ENCODE measurements at places on chromosomes 2 and 18.

DNA sequence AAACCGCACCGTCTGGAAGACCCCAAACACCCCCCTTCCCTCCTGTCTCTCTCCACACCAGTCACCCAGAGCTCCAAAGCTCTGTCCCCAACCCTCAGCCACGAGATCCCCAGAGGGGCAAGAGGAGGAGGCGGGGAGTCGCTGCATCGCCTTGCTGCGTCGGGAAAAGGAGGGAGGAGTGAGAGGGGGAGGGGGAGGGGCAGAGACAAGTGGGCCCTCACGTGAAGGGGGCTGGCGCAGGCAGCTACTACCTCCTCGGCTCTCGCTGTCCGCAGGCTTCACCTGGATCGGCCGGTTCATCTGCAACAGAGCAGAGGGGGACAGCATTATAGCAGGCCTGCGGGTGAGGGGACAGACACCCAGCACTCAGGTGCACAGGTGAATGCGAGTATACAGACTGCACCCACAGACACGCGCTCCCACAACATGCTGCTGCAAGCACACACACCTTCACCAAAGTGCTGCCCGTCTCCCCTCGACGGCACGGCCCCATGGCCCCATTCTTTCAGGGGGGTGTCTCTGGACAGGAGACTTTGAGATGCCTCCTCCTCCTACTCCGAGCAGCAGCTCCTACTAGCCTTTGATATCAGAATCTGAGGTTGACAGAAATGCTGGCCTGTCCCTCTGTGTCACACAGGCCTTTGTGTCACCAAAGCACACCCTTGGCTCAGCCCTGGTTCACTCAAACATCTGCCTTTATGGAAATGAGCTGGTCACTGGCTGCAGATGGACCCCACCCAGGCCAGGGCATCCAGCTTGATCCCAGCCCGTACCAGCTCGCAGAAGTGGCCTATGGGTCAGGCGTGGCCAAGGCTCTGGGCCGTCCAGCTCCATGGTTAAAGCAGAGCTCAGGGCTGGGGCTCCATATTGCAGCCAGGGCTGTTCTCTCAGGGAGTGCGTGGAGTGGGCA, 243.8 kb downstream of the CELF4 start:
- DNase-seq: no peak

DNA sequence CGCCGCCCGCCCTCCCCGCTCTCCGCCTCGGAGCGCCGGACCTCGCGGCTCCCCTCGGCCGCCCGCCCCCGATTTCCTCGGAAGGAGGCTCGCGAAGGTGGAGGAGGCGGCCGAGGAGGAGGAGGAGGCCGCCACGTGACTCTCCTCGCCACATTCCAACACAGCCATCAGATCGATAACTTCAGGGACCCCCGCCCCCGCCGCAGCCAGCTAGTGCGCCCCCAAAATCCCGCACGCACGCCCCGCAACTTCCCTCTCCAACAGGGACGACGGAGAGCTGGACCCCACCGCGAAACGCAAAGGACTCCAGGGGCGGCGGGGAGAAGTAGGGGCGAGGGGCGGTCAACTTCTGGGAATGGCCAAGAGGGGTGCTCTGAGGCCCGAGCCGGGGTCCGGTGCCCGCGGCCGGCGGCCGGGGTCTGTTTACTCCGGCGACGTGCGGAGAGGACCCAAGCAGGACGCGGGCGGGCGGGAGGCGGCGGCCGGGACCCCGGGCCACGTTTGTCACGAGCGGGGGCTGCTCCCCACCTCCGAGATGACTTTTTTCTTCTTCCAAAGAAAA, 2.0 kb downstream of the ZNF521 start:
- no peak for DNase-seq

DNA sequence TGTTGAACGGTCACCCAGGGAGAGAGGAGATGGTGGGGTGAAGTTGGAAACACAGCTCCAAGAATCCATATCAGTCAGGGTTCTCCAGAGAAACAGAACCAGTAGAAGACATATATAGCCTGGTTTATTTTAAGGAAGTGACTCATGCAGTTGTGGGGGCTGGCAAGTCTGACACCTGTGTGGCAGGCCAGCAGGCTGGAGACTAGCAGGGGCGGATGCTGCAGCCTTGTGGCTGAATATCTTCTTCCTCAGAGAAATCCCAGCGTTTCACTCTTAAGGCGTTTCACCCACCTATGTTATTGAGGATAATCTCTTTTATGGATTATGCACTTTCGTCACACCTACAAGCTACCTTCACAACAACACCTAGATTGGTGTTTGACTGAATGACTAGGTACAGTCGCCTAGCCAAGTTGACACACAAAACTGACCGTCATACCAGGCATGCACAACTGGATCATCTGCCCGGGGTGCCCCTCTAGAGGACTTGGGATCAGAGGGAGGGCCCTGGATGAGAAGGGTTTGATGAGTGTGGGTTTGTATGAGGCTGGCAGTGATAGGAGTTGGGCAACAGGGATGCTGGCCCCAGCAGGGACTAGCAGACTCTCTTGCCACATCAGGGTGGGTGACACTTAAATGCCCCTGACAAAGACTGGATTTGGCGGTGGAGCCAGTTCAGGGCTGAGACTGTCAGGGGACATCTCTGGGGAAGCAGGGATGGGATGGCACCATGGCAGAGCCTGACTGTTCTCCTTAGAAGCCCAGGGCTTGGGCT, 23.4 kb downstream of the MROH2A start:
- DNase-seq: no peak

- DNase-seq: no peak
These were observed 115.4 kb downstream of the ACTR3 start for GRCh38 chr2:114005110-114005783.

DNA sequence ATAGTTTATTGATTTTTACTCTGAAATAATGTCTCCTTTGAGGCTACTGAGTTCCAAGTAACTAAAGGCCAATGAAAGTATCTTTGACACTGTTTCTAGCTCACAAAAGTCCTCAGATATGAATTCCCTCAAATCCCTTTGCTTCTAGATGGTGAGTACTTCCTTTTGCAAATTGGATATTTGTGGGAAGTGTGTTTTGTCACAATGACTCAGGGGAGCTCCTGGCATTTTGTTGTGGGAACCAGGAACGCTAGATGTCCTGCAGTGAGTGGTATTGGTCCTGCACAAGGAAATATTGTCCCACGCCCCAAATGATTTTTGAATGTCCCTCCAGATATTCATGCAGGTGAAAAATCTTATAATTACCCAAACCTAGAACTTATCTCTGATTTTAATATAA, 24.3 kb downstream of the TACR1 start:
- DNase-seq: no peak

DNA sequence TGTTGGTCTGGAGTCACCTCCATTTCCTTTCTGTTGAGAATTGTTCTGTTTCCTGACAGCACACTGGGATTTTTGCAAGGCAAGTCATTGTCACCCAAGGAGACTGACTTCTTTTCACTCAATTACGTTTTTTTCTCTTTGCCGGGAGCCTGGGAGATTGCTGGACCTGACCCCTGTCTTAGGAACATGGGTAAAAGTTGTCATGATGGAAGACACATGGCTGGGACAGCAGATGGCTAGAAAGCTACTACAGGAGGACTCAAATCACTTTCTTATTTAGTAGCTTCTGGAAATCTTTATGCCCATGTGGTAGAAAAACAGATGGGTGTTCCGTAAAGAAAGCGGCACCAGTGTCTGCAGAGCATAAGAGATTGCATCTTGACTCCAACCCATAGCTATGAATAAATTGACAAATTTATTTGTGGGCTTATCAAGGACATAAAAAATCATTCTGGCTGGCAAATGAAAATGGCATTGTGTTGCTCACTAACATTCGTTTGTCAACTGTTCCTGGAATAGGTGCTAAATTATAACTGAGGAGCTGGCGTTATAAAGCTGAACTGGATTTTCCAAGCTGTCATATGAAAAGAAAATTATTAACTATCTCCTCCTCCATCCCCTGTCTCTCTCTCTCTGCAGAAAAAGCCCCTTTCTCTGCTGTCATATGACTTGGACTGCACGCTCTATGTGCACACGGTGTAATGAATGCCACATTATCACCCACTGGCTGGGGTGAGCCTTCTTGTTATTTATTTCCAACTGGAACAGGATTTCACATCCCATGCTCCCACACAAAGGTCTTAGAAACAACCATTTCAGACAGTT, 159.8 kb downstream of the SH3RF3 start:
- no peak for DNase-seq

- no peak for DNase-seq
These were observed 388.1 kb upstream of the CHAC2 start for GRCh38 chr2:53379547-53379946.

DNA sequence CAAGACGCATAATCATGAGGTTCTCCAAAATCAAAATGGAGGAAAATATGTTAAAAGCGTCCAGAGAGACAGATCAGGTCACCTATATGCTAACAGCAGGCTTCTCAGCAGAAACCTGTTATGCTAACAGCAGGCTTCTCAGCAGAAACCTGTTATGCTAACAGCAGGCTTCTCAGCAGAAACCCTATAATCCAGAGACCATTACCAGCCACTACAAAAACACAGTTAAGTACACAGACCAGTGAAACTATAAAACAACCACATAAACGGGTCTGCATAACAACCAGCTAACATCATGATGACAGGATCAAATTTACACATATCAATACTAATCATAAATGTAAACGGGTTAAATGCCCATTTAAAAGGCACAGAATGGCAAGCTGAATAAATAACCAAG, 1548.4 kb upstream of the TMEFF2 start:
- no peak for DNase-seq

DNA sequence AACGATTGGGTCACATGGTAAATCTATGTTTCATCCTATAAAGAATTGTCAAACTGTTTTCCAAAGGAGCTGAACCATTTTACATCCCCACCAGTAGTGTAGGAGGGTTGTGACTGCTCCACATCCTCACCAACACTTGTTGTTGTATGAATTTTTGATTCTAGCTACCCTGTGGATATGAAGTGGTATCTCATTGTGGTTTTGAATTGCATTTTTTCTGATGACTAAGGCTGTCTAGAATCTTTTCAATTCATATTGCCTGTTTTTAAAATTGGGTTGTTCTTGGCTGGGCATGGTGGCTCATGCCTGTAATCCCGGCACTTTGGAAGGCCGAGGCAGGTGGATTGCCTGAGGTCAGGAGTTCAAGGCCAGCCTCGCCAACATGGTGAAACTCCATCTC, 44.5 kb downstream of the TXNL1 start:
- DNase-seq: no peak

GRCh38 chr2:215573496-215573895, 137.6 kb upstream of the FN1 start:
- DNase-seq: no peak

- DNase-seq: no peak
These were observed at the start of gene C2orf72 for GRCh38 chr2:231037202-231037730. Gene C2orf72, plus strand, starts transcription at chr2:231037523. Its CDS starts 43 bp downstream, at chr2:231037566.
